Glomerular endothelial cell (primary cell): ENCODE measurements at places on chromosomes 4 and X. TPM values are rescaled to one million over a fixed set of nuclear protein-coding genes. Genes with fewer than 3 reads are reported as not detected.
A peak's percentile ranks its signal among the peaks of the same experiment; 100 is the strongest.

DNA sequence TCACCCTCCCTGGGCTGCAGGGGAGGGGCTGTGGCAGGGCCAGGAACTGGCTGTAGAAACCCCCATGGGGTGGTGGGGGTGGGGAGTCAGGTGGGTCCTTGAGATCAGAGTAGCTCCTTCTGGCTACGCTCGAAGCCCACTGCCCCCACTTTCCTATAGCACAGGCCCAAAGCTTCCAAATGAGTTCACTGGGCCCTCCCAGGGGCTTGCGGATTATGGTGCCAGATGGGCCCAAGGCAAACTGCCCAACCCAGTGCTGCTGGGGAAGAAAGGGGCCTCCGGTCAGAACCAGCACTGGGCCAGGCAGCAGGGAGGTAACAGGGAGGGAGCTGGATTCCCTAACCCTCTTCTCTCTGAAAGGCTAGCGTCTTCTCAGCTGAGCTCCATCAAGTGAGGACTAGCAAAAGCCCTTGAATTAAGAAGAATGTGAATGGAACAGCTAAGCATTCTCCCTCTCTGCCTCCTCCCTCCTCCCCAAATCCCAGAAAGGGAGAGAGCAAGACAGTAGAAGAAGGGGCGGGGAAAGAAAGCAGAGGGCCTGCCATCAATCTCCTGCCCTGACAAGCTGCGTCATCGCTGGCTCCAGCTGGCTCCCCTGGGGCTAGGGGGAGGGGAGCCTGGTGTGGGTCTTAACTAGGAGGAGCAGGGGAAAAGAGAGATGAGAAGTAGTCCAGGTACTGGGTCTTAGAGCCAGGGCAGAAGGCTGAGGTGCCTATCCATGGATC lies 34.7 kb downstream of the FRMPD3 start:
- DNase-seq: no peak

DNA sequence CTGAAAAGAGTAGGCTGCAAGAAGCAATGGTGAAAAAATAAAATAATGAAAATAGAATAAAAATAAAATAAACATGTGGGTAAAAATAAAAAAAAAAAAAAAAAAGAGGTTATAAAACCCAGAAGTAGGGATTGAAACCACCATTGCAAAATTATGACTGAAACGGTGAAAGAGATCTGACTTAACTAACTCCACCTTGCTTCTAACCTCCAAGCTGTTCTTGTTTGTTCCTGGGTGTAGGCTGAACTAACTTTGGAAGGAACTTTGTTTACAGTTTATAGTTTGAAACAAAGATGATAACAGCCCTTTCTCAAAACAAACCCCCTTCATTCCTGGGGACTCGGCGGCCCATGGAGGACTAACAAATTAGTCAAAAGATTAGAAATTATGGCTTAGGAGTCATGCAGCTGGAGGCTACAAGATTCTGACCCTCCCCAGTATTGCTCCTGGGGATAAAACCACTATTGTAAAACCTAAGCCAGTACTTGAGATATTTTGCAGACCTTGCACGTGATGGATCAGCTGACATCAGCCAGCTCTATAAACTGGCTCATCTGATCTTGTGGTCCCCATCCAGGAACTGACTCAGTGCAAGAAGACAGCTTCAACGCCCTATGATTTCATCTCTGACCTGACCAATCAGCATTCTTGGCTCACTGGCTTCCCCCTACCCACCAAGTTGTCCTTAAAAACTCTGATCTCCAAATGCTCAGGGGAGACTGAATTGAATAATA lies 30.4 kb downstream of the DDX60L start:
- no peak for DNase-seq

DNA sequence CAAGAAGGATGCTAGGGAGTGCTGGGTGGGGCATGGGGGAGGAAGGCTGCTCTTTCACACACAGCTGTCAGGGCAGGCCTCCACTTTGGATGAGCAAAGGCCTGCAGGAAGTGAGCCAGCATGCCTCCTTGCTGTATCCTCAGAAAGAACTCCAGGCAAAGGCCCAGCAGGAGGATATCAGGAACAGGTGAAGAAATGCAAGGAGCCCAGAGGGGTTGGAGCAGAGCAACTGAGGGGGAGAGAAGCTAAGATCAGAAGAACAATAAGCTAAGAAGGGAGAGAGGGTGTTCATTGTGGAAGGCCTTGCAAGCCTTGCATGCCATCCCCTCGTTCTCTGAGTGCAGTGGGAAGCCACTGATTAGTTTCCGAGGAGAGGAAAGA lies 115.1 kb downstream of the CAMK2D start:
- DNase-seq: no peak

GRCh38 chrX:153573984-153574383 lies 25.0 kb downstream of the CCNQ start:
- DNase-seq: no peak

- DNase-seq: no peak
Observed at GRCh38 chrX:11626351-11626750, 39.4 kb downstream of the ARHGAP6 start.

DNA sequence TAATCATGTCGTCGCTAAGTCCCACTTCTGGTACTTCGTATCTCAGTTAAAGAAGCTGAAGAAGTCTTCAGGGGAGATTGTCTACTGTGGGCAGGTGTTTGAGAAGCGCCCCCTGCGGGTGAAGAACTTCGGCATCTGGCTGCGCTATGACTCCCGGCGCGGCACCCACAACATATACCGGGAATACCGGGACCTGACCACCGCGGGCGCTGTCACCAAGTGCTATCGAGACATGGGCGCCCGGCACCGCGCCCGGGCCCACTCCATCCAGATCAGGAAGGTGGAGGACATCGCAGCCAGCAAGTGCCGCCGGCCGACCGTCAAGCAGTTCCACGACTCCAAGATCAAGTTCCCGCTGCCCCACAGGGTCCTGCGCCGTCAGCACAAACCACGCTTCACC lies 11.3 kb downstream of the PNCK start:
- no peak for DNase-seq

GRCh38 chr4:147050356-147050765 lies 104.7 kb upstream of the TTC29 start:
- DNase-seq: no peak

DNA sequence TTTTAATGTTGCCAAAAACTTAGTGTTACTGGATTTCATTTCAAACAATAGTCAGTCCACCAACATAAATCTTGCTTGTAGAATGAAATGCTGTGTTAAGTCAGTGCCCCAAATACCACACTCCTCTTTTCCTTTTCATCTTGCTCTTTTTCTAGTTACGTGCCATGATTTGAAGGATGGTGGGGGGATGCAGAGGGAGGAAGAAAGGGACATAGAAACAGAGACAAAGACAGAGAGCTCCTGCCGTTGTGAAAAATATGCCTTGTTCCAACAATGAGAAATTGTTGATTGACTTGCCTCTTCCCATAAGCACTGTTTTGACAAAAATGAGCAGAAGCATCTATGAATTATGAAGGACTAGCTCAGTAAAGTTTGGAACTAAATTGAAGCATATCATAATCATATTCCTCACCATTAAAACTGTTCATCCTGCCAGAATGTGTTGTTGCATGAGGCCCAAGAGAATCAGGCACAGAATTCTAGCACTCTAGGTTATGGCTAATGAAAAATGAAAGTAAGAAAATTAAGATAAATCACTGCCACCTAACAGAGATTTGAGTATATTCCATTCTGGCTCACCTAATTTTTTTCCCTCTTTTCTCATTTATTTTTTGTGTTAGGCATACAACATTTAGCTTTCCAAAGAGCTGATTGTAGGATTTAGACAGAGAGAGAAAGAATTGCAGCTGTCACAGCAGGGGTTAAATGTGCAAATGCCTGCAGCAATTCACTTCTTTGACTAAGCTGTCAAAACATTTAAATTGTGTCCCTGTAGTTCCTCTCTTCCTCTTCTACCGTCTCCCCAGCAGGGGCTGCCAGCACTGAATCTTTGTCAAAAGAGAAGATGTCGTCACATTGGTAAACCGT lies 111.6 kb upstream of the PTPN13 start:
- no peak for DNase-seq

DNA sequence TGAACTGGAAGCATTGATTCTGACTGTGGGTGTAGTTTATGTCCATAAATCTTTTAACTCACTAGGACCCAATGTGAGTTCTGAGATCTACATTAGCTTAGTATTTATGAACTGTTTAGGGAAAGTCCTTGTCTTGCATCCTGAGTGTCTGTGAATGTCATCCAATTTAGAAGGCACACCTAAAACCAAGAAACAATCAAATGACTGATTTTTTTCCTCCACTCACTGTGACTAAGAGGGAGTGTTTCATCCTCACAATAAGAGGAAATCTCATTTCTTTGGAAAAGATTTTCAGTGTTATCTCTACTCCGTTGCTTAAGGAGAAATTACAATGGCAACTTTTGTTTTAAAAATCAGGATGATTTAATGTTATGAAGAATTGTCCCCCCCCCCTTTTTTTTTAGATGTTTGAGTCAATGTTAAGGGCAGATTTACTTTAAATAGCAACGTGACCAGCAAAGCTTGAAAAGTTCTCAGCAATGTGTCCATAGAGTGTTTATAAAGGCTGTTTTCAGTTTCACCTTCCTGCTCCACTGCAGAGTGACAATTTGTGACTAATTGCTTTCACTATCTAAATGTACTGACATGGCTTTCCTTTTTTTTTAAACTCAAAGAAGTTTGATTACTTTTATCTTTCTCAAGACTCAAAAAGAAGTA lies 173.0 kb downstream of the SPCS3 start:
- peak; percentile 7 for DNase-seq

GRCh38 chr4:169312690-169313422 lies 42.1 kb upstream of the SH3RF1 start:
- no peak for DNase-seq

DNA sequence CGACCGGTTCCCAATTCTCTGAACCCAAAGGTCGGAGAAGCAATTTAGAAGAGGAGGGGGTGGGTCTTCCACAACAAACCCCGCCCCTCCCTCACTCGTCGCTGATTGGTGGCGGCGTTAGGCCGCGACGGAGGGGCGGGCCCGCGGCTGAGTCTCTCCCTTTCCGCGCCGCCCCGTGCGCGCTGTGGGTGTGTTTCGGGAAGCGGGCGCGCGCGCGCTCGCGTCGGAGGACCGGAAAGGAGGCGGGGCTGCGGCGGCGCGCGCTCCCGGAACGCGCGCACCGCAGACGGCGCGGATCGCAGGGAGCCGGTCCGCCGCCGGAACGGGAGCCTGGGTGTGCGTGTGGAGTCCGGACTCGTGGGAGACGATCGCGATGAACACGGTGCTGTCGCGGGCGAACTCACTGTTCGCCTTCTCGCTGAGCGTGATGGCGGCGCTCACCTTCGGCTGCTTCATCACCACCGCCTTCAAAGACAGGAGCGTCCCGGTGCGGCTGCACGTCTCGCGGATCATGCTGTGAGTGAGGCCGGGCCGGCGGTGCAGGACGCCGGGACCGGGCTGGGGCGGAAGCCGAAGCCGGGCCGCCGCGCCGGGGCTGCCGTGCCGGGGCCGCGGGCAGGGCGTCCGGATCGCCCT lies at the start of gene SPCS3:
SPCS3 (plus strand) TSS at position 263 of the 636 bp plus-strand sequence; CDS start at position 374, 111 bp downstream.
- DNase-seq: no peak

GRCh38 chr4:141620715-141621114 lies 15.7 kb upstream of the IL15 start:
- no peak for DNase-seq

- DNase-seq: no peak
Observed at GRCh38 chr4:47913330-47913729, 1.1 kb downstream of the NFXL1 start.

- no peak for DNase-seq
Observed at GRCh38 chr4:111120191-111120590, 497.3 kb upstream of the PITX2 start.

RBM46 gene
- not detected in 2 replicates for total RNA-seq

SYNPO2 gene
- total RNA-seq: 0.47 and 0.53 TPM in 2 replicates

RAB39B gene
- 0.05 TPM in 1 of 2 replicates, not detected in the other for total RNA-seq

PASD1 gene
- total RNA-seq: not detected in 2 replicates

SHROOM4 gene
- 39.6 and 48.9 TPM in 2 replicates for total RNA-seq

KLHL8 gene
- total RNA-seq: 2.9 and 5.1 TPM in 2 replicates

FAM114A1 gene
- 122 and 174 TPM in 2 replicates for total RNA-seq

RAPGEF2 gene
- 41.4 and 57.3 TPM in 2 replicates for total RNA-seq

CXCL9 gene
- not detected in 2 replicates for total RNA-seq

HERC5 gene
- total RNA-seq: 1.7 and 5.0 TPM in 2 replicates
